Stimulated activated CD8-positive, alpha-beta memory T cell treated with anti-CD3 and anti-CD28 coated beads, Interleukin-7, amount 100 ng/mL, for 4 hours (primary cell): ENCODE measurements at places on chromosomes 1 and 21.

DNA sequence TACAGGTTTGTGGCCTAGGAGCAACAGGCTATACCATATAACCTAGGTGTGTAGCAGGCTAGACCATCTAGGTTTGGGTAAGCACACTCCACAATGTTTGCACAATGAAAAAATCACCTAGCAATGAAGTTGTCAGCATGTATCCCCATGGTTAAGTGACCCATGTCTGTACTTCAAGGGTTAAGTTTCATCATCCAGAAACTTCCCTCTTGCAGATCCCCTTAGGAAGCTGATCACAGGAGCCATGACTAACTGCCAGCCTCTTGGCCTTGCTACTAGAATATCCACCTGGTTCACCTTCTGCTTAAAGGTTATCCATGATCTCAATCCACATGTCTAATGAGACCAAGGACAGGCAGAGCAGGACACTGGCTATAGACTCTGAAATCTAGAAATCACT lies 3.5 kb upstream of the UBXN10 start:
- DNase-seq: no peak

GRCh38 chr21:44510508-44511218 lies 29.3 kb downstream of the KRTAP10-1 start:
- DNase-seq: peak; percentile 46

GRCh38 chr1:161945306-161946060 lies 78.2 kb downstream of the OLFML2B start:
- DNase-seq: no peak

GRCh38 chr1:93776728-93777127 lies 95.1 kb upstream of the BCAR3 start:
- no peak for DNase-seq

DNA sequence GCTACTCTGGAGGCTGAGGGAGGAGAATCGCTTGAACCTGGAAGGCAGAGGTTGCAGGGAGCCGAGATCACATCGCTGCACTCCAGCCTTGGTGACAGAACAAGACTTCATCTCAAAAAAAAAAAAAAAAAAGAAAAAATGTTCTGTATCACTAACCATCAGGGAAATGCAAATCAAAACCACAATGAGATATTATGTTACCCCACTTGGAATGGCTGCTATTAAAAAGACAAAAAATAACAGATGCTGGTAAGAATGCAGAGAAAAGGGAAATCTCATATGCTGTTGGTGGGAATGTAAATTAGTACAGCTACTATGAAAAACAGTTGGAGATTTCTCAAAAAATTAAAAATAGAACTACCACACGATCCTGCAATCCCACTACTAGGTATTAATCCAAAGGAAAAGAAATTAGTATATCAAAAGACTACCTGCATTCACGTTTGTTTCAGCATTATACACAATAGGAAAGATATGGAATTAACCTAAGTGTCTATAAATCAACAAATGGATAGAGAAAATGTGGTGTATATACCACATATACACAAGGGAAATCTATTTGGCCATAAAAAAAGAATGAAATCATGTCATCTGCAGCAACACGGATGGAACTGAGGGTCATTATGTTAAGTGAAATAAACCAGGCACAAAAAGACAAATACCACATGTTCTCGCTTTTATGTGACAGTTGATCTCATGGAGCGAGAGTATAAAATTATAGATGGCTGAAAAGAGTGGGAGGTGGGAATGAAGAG lies 62.6 kb downstream of the ABL2 start:
- DNase-seq: no peak

DNA sequence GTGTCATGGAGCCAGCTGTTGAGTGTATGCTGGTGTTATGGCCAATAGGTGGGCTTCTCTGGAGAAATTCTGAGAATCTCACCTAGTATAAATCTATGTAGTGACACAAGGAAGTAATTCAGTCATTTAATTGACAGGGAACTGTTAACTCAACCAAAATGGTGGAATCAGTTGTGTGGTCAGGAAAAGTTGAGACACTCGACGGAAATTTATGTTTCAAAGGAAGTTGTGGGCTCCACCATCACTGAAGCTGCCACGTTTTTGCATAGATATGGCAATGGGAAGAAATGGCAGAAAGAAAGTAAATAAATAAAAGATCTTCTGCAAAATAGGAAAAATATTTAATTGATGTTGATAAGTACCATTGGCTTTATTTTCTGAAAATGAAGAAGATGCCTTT lies 84.5 kb downstream of the ATP6V1G3 start:
- no peak for DNase-seq

GRCh38 chr1:229130028-229130668 lies 140.8 kb upstream of the RAB4A start:
- DNase-seq: no peak

DNA sequence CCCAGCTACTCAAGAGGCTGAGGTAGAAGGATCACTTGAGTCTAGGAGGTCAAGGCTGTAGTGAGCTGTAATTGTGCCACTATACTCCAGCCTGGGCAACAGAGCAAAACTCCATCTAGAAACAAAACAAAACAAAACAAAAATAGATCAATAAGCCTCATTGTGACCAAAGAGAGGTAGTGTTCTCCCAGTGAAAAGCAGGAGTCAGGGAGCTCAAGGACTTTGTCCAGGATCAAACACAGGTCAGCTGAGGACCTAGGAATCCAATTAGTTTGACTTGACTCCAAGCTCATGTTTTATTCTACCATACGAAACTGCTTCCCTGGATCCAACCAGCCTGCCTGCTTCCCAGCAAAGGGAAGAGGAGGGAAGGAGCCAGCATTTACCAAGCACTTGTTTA lies 21.5 kb upstream of the QSOX1 start:
- DNase-seq: no peak

GRCh38 chr1:109371341-109371739 lies 26.4 kb downstream of the SORT1 start:
- no peak for DNase-seq

DNA sequence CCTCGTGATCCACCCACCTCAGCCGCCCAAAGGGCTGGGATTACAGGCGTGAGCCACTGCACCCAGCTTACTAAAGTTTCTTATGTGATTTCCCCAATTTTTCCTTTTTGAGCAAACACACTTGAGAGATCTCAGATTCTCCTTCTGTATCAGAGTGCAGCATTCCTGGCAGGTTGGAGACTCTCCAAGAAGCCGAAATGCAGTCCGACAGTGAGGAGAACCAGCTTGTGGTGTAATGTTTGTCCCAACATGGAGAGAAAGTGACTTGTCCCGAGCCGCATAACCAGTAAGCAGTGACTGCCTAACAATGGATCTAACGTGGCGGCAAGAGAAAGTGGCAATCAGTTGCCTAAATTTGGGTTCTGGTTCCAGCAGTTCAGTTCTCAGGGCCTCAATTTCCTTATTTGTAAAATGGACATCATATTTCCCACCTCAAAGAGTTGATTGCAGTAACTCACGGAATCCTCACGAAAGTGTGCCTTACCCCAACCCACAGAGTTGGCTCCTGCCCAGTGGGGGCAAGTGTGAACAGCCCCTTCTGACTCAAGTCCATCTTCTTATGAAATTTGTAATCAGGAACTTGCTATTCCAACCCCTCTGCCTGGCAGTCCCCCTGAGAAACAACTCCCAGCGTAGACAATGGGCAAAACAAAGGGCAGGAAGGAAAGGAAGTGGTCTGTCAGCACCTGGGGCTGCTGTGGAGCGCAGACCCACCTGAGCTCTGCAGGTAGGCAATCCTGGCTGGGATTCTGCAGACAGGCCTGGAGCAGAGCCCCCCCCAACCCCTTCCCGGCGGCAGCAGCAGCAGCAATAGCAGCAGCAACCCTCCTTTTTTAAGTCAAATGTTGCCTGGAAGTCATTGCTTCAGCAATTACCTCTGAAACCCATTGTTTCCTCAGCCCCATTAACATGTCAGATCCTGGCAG lies 223.6 kb upstream of the POU3F1 start:
- no peak for DNase-seq

GRCh38 chr1:114716304-114717170 lies at the start of gene NRAS:
Gene NRAS, minus strand, starts transcription at chr1:114716771. Its CDS starts 611 bp downstream, at chr1:114716160.
- peak; percentile 93 for DNase-seq

DNA sequence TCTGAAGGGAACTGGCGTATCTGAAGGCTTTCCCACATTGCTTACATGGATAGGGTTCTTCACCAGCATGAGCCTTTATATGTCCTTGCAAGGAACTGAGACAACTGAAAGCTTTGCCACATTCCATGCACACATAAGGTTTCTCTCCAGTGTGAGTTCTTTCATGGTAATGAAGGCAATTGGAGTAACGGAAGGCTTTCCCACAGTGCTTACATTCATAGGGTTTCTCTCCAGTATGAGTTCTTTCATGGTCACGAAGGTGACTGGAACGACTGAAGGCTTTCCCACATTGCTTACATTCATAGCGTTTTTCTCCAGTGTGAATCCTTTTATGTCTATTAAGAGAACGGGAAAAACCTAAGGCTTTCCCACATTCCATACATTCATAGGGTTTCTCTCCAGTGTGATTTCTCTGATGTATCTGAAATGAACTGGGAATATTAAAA lies 15.0 kb downstream of the ZNF124 start:
- DNase-seq: no peak

DNA sequence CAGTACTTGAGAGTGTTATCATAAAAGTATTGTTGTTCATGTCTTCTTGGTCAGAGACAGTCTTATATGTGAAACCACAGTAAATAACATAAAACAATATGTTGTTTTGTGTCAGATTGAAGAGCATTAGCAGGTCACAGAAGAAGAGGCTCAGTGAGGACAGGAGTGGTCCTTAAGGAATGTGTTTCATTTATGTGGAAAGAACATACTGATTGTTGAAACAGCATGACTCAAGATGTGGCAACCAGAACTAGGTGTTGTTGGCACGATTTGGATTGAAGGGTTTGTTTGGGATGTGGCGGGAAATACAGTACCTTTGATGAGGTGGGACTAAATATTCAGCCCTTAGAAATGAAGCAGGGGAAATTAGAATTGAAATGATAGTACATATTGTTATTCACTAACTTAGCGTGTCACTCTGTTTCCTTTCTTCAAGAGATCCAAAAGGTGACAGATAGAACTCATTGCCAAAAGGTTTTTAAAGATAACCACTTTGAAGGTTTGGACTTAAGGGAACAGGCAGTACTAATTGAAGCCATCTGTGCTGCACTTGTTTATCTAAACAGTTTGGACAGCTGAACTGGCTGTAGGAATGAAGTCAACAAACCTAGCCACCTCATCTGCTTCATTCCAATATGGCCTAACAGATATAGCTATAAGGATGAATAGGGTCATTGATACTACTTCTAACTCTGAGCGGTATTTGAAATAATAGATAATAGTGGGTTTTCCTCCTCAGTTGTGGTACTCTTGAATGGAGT lies 14.4 kb downstream of the RALGPS2 start:
- no peak for DNase-seq

DNA sequence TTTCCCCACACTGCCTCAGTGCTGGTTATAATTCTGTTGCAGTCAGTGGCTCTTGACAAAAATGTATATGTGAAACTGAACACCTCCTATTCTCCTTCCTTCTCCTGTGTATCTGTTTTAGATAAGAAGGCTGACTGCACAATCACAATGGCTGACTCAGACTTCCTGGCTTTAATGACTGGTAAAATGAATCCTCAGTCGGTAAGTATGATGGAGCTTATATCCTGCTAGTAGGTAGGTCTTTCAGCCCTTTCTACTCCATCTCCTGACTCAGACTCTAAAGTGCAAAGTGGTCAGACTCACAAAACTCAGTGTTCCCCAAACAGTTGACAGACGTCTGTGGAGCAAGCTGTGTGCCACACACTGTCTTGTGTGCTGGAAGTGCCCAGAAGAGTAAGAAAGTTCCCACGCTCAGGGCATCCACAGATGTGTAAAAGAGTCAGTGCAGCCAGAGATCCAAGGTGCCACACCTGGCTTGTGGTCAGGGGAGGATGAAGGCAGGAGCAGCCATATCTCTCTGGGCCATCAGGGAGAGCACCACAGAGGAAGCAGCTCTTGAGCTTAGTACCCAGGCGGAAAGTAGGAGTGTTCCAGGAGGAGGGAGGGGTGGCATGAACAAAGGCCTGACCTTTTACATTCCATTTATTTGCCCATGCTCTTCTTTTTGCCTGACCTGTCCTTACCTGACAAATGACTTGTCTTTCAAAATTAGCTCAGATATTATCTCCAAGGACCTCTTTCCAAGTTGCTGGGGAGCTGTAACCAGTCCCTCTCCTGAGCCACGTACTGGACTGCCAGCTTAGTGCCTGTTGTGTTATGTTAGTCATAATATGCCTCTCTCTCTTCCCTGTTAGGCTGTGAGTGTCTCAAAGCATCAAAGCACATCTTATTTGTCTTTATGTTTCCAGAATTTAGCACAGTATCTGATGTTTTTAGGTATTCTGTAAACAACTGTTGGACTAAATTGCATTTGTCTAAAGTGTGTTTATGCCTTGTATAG lies 14.0 kb upstream of the PODN start:
- no peak for DNase-seq

DNA sequence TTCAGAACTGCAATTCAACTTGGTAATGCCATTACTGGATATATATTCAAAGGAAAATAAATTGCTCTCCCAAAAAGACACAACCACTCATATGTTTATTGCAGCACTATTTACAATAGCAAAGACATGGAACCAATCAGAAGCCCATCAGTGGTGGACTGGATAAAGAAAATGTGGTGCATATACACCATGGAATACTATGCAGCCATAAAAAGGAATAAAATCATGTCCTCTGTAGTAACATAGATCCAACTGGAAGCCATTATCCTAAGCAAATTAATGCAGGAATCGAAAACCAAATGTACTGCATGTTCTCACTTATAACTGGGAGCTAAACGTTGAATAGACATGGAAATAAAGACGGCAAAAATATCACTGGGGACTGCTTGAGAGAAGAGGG lies 117.0 kb downstream of the MAP3K21 start:
- no peak for DNase-seq

GRCh38 chr1:110872366-110872744 lies 593 bp upstream of the CD53 start:
- DNase-seq: no peak

DNA sequence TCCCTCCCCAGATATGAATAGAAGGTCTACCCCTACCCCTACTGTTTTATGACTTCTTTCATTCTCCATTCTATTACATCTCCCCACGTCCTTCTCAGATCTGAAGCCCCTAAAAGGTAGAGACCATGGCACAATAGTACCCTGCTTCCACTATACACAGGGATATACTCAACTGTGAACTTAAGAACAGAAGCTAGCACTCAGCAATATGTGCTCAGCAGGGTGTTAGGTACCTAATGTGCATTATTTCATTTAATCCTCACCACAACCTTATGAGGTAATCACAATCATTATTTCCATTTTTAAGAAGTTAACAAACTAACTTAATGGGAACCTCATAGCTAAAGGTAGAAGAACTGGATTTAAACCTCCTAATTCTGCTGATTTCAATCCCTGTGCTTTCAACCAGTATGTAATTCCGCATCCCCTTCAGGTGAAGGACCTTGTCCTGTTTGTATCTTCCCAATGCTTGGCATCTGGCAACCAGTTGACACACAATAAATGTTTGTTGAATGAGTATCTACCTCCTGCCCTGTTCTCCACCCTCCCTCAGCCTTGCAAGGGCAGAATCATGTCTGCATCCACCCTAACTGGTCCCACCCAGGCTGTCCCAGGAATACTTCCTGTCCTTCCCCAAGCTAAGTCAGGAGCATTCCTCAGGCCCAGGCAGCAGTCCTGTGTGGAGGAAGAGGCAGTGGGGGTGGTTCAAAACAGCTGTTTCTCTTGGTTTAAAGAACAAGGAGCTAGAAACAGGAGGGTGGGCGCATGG lies 6.5 kb downstream of the DENND2D start:
- no peak for DNase-seq

- no peak for DNase-seq
Observed at GRCh38 chr21:34802180-34802899, 133.5 kb downstream of the CLIC6 start.

- DNase-seq: no peak
Observed at GRCh38 chr1:116751621-116752020, 2.6 kb upstream of the CD2 start.

GRCh38 chr1:48916130-48917069 lies 139.7 kb upstream of the BEND5 start:
- no peak for DNase-seq
